ENCODE measurements at places on chromosomes 16 and 17.

GRCh38 chr17:1228781-1229348 lies 41.4 kb upstream of the BHLHA9 start:
- no peak for DNase-seq

GRCh38 chr17:29178750-29179231 lies 1.4 kb downstream of the MYO18A start:
- no peak for DNase-seq

DNA sequence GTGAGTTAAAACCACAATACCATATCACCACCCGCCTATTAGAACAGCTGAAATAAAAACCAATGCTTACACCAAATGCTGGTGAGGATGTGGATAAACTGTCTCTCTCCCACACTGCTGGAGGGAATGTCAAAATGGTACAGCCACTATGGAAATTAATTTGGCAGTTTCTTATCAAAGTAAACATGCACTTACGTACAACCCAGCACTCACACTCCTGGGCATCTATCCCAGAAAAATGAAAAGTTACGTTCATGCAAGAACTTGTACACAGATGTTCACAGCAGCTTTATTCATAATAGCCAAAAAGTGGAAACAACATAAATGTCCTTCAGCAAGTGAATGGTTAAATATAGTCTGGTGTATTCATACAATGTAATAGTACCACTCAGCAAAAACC lies 173.2 kb upstream of the MYOCD start:
- DNase-seq = no peak

GRCh38 chr16:73775841-73776388 lies 520.7 kb upstream of the PSMD7 start:
- no peak for DNase-seq

- peak; percentile 74 for DNase-seq
These were observed 395 bp downstream of the STXBP4 start for GRCh38 chr17:54968988-54969332.

GRCh38 chr17:59779521-59779920 lies 72.1 kb downstream of the VMP1 start:
- peak; percentile 13 for DNase-seq

DNA sequence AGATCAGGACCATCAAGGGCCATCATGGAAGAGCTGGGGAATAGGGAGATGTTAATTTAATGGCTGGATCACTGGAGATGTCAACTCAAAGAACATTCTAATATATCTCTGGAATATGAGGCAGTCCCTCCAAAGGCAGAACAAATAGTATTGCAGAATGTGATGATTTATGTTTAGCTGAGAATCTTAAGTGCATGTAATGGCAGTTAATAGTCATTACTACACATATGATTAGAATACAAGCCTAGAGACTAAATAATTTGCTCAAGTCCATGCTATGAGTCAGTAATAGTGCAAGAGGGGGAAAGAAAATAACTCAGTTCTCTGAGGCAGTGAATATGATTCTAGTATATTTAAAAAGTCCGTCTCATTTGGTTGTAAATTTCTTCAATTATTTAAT lies 32.3 kb downstream of the SNTB2 start:
- no peak for DNase-seq

DNA sequence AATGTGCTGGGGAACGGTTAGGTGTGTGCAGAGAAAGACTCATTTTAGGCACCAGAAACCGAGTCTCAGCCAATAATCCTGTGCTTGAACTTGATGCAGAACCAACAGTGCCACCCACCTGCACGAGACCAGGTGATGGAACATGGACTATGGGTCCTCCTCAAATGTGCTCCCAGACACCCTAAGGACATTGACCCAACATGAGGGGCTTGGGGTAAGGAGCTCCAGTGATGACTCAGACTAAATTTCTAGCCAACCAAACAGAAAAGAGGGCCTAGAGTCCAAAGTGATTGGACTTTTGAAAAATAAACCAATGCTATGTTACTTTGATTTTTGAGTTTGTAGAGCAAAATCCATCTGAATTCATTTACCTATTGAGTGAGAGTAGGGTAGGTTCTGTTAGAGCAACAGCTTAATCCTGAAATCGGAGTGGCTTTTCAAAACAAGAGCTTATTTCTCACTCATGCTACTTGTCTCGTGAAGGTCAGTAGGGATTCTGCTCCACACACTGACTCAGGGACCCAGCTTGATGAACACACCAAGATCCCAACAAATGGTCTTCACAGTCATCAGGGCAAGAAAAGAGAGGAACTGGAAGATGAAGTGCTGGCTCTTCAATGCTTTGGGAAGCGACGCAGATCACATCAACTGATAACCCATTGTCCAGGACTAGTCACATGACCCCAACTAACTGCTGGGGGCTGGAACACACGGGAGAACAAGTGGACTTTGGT lies 21.8 kb downstream of the FAM20A start:
- no peak for DNase-seq

- no peak for DNase-seq
These were observed 37.7 kb upstream of the TOX3 start for GRCh38 chr16:52584354-52585320.

GRCh38 chr17:7553356-7553755 lies 4.5 kb downstream of the TNFSF12 start:
- DNase-seq = no peak

GRCh38 chr16:10126686-10127085 lies 55.5 kb downstream of the GRIN2A start:
- no peak for DNase-seq

DNA sequence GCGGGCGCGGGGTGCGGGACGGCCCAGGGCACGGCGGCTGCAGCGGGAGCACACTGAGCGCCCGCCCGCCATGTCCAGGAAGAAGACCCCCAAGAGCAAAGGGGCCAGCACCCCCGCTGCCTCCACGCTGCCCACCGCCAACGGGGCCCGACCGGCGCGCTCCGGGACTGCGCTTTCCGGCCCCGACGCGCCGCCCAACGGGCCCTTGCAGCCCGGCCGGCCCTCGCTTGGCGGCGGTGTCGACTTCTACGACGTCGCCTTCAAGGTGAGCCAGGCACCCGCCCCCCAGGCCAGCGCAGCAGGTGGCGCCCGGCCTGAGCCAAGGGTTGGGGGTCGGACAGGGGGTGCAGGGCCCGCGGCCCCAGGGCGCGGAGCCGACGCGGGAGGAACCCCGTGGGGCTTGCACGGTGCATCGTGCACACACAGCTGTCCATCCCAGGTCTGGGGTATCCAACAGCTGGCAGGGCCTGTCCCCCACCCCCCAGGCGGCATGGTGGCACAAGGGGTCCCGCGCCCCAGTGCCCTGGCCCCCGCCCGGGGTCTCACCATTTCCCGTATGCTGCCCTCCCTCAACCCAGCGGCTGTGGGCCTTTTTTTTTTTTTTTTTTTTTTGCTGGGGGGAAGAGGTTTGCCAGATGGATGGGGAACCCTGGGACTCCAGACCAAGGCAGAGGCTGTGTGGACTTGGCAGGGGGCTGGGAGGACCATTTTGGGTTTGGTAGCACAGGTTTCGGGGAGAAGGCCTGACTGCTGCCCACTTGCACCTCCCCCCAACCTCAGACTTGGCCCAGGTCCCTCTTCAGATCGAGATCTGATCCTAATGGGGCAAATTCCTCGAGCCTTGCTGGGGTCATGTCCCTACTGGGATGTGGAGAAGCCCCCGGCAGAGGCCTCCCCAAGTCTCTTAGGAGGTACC lies 547 bp downstream of the RAB26 start:
- DNase-seq = no peak

All from myocyte (in vitro differentiated cells).